IMR-90 (cell line): ENCODE measurements at places on chromosomes 5 and 9. TPM values are rescaled to one million over a fixed set of nuclear protein-coding genes. Genes with fewer than 3 reads are reported as not detected.

Gene NEURL1B
- 1.8 and 1.9 TPM in 2 replicates for total RNA-seq

Gene S1PR3
- total RNA-seq, result 28.7 and 31.1 TPM in 2 replicates

Gene IRX1
- not detected in 2 replicates for total RNA-seq

Gene DAB2
- total RNA-seq, result 50.0 and 97.2 TPM in 2 replicates
